ENCODE measurements at places on chromosomes 4 and X.

DNA sequence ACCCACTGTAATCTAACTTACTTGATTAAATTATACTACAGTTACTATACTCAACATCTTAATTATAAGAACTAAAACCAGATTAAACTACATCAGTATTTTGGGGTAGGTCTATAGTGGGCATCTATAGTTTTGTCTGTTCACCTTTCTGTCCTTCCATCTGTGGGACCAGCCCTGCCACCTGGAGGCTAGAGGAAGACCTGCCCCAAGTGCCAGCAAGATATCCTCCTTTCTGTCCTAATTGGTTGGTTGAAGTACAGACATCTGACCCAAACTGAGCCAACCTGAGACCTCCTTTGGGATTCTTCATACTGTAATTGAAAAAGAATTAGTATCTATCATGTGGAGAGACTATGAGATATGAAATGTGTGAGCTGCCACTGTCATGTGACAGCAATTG is 172.2 kb upstream of the TLL1 start:
- DNase-seq, result no peak

GRCh38 chr4:188297873-188298272 is 158.6 kb downstream of the TRIML1 start:
- DNase-seq, result no peak

- no peak for DNase-seq
These were observed 370.1 kb downstream of the PPP3CA start for GRCh38 chr4:100977274-100977673.

GRCh38 chr4:106762666-106763443 is 273.3 kb downstream of the DKK2 start:
- no peak for DNase-seq

GRCh38 chrX:7316280-7316679 is 168.3 kb upstream of the PUDP start:
- DNase-seq, result no peak

DNA sequence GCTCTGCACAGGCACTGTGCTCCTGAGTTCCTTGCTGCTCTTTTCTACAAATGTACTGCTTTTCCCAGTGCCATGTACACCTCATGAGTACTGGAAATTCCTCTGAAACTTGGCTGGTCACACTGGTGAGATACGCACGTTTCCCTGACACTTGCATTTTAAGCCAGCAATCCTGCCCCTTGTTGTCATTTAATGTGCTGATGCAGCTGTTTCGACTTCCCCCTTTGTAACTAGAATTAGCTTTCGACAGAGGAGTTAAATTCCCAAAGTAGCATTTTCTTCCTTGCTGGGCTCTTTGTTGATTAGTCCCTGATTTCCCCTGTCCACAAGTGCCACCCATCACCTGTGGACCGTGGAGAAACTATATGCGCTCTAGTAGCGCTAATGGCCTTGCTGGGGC is 77.5 kb downstream of the IQCM start:
- no peak for DNase-seq

DNA sequence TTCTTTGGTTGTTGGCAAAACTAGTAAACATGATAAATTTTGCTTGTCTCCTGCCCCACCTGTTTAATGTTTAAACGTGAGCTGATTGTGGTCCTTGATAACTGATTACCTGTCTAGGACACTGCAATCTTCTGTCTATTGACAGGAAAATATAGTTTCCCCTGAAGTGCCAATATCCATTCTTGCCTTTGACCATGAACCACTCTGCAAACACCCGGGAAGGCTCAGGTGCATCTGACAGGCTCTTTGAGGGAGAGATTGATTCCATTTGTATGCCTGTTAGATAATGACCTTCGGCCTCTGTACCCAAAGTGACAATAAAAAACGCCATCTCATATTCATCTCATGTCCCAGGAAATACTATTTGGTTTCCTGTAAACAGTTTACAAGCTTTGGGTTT is 453.0 kb downstream of the CENPC start:
- no peak for DNase-seq

DNA sequence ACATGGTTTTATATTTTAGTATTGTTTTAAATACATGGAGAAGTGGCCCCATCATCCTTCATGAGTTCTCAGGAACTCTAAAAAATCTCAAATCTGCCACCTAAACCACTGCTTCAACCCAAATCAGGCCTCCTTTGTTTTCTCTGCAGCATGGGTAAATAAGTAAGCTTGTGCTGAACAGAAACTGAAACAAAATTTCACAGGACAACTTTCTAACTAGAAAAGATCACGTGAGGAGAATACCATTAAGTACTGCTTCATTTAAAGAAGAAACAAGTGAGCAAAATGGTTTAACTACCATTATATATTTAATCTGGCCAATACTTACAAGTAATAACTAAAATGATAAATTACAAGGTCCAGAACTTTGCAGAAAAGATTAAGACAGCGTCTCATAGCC is 2.5 kb downstream of the ARAP2 start:
- DNase-seq, result no peak

GRCh38 chr4:144674711-144675110 is 28.8 kb downstream of the HHIP start:
- no peak for DNase-seq

- no peak for DNase-seq
These were observed 480.1 kb downstream of the SPRY1 start for GRCh38 chr4:123876671-123877101.

- no peak for DNase-seq
These were observed 130.3 kb downstream of the SCFD2 start for GRCh38 chr4:53235547-53235946.

DNA sequence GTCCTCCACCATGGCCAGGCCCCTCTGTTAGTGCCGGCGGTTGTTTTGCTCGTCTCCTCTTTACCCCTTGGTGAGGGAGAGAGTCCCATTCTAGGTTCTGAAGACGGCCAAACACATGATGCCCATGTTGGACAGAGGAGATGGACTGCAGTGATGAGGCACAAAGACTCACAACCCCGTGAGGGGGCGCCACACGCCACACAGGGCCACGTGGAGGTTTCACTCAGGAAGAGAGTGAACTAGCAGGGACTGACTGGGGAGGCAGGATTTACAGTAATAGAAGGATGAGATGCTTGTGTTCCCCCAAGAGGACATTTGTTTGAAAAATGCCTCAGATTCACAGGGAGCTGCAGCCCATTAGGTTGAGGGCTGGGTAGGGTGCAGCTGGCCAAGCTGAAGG is 655.3 kb upstream of the FRG1 start:
- no peak for DNase-seq

DNA sequence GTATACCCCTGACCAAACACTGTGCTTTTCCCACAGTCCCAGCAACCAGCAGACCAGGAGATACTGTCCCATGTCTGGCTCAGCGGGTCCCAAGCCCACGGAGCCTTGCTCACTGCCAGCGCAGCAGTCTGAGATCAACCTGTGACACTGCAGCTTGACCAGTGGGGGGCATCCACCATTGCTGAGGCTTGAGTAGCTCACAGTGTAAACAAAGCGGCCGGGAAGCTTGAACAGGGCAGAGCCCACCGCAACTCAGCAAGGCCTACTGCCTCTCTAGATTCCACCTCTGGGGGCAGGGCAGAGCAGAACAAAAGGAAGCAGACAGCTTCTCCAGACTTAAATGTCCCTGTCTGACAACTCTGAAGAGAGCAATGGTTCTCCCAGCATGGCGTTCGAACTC is 58.1 kb downstream of the SLC10A6 start:
- DNase-seq, result no peak

GRCh38 chr4:173666-174314 is 49.5 kb downstream of the ZNF718 start:
- DNase-seq, result no peak

GRCh38 chr4:102600689-102601088 is 99.5 kb downstream of the NFKB1 start:
- DNase-seq, result no peak

DNA sequence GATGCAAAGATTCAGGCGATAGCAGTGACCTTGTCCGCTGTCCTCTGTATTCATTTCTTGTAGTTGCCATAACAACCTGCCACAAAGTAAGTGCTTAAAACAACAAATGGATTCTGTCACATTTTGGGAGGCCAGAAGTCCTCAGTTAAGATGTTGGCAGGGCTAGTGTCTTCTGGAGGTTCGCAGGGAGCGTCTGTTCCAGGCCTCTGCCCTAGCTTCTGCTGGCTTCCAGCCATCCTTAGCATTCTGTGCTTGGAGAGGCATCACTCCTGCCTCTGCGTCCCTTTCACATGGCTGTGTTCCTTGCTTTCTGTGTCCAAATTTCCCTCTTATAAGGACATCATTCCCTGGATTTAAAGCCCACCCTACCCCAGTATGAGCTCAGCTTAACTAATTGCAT is 31.5 kb upstream of the ZNF185 start:
- DNase-seq, result no peak

DNA sequence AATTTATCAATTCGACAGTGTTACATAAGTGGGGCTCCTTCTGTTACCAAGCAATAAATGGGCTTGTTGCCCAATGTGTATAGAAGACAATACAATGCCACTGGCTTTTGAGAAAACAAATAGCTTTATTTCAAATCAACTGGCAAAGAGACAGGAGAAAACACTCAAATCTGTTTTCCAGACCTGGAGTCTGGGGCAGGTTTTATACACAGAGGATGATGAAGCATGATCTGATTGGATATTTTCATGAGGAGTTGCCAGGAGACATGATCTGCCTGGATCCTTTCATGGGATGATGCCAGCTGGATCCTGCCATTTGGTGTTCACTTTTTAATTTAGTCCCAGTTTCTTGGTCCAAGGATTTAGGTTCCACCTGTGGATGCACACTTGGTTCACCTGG is 287.9 kb downstream of the CXXC4 start:
- no peak for DNase-seq

DNA sequence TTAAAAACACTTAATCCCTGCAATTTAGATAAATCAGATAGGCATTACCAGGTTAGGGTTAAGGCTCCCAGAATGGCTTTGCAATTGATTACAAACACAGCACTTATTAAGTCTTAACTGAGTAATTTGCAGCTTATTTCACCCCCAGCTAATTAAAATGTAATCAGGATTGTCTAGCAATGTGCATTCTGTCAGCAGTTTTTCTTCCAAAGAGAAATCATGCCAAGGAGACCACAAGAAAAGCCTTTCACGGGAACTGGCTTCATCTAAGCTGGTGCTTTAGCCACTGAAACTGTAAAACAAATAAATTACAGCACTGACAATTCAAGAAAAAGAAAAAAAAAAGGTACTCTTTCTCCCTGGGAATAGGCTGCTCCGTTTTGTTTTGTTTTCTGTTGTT is 2.1 kb downstream of the ANOS1 start:
- DNase-seq, result no peak

DNA sequence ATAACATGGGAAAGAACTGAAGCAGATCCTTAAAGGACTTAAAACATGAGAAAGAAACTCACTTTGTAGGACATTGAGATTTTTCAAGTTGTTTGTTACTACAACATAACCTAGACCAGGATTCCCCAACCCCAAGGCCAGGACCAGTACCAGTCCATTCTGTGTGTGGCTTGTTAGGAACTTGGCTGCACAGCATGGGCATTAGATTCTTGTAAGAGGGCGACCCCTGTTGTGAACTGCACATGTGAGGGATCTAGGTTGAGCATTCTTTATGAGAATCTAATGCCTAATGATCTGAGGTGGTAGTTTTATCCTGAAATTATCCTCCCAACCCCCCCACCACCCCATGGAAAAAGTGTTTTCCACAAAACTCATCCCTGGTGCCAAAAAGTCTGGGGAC is 566.1 kb downstream of the KCTD8 start:
- no peak for DNase-seq

DNA sequence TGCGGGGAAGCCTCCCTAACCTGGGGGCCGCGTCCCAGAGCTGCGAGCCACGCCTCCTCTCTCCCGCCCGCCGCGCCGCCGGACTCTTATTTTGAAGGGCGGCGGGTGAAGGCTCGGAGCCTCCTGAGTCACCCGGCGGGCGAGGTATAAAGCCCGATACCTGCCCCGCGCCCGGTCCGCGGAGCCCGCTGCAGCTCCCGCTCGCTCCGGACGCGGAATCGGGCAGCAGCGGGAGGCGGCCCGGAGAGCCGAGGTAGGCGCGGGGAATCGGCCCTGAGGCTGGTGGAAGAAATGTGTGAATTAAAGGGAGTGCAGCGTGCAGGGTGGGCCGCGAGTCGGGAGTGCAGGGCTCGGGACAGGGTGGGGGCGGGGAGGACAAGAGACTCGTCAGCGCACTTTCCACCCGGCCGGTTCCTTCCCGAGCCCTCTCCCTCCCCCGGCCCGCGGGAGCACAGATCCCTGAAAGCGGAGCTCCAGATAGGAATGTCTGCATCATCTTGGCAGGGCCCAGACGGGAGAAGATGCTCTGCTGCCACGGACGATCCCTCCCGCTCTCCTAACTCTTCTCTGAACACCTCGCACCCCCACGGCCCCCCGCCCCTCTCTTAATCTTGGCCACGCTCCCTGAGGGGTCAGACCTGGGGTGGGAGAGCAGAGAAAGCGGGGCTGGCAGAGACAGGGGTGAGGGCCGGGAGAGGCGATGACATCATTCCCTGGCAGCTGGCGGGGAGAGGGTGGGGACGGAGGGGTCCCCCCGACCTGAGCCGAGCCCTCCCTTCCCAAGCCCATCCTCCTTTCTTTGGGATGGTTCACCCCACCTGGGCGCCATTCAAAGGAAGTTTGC is 177.9 kb downstream of the CBR4 start:
- DNase-seq, result peak; percentile 28

DNA sequence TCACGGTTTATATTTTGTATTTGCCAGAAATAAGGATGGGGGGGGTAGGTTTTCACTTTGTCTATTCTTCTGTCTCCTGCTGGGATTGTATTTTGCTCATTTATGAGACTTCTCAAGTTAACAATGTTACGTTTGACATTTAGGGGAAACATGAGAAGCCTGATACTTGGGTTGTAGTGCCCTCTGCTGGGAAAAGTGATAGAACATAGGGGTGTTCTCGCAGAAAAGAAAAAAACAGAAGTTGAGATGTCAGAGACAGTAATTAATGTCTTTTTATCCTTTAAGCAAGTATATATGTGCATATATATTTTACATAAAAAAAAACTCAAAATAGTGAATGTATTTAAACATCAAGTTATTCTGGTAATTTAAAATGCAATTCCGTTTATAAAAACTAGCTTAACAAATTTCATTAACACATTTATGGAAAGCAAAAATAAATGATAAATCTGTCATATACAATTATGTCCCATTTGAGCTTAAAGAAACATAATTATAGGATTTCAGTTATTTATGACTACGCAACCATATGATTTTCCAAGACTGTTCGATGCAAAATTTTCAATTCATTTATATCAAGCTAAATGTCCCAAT is 46.0 kb upstream of the TMPRSS11F start:
- DNase-seq, result no peak

- DNase-seq, result no peak
These were observed 34.8 kb upstream of the MUC7 start for GRCh38 chr4:70437197-70437596.

DNA sequence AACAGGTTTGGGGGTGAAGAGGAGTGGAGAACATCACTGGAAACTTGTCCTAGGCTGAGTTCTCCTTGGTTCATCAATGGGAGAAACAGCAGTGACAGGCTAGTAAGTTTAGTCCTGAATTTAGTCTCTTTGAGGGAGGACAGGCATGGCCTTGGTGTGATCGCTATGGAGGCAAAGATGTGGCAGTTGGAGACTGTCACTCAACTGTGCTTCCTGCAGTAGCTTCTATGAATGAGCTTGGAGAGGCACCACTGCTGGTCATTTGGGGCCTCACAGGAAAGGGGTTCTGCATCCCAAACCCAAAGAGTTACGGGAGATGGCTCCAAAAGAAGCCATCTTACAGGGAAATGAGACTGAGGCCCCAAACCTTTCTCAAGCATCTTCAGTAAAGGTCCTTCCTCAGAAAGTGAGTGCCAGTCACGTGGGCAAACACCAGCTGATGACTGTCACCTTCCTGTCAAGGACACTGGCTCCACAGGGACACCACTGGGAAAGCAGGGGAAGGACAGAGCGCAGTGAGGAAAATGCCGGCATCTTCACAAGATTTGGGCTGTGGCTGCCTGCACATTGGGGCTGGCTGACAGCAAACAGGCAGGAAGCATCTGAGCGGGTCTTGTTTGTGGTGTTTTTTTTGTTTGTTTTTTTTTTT is 7.2 kb downstream of the MRFAP1 start:
- DNase-seq, result no peak

Measured in T-helper 9 cell (primary cell).